ENCODE measurements at places on chromosomes 4 and X.

DNA sequence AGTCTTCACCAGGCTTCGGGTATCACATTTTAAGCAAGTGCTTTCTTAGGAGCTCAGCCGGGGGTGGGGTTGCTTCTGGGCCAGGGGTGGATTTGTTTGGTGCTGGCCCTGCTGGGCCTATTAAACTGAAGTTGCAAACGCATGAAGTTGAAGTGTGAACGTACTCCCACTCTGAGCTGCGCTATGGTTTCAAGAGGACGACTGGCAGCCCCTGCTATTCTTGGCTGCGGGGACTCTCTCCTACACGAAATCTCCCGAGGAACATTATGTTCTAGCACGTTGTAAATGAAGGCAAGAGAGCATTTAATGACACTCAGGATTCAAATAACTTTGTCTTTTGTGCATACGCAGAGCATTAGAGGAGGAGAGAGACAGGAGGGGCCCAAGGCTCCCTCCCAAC lies 401.3 kb upstream of the BOD1L1 start:
- DNase-seq, result no peak

- no peak for DNase-seq
Measured at GRCh38 chr4:26331380-26331950, 10.7 kb downstream of the RBPJ start.

DNA sequence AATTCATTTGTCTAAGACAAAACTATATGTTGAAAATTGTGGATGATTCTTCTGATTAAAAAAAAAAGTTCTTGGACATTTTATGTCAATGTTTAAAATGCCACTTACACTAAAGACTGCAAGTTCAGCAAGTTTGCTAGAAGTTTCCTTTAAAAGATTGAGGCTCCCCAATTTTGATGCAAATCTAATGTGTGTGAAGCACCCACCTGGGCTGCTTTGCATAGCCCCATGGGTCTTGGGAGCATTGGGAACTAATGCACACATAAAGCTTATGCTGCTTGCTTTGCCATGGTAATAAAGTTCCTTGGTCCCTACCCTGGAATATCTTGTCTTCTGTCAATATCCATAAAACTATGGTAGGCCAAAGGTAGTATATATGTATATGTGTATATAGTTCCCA lies 725.9 kb upstream of the GRID2 start:
- no peak for DNase-seq

DNA sequence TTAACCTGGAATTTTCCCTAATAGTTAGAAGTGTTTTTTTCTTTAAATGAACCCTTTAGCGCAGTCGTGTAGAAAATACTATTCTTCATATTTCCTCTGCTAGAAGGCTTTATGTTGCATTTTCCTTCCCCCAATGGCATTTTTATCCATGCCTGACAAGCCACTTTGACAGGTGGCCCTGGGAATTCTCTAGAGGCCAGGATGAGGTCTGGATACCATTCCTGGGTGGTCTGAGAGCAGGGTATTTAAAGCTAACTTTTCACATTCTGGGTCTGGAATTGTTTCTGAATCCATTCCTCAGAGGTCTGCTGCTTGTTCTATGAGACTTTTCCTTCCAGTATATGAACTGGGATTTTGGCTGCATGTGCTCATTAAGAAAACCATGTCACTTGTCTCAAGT lies 31.2 kb upstream of the PDGFRA start:
- DNase-seq, result no peak

DNA sequence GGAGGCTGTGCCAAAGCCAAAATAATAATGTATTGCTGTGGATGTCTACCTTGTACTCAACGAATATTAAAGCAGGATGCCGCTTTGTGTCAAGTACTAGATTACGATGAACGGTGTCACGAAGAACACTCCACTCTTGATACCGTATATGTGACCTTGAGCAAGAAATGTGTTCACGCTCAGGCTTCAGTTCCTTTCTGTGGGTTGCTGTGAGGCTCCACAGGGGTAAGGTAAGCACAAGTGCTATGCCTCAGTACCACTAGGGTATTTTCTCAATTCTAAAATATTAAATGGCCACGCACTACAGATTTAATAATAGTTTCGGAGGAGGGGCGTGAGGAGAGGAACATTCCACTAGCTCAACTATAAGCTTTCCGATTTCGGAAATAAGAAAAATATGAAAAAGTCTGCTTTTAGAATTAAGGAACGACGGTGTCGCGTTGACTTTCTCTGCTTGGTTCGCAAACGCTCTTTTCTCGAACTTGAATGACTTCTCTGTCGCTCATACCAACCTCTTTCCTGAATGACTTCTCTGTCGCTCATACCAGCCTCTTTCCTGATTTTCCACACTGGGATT lies 607 bp upstream of the SCOC start:
- DNase-seq, result no peak

GRCh38 chr4:145195167-145195952 lies 15.0 kb upstream of the OTUD4 start:
- no peak for DNase-seq

- DNase-seq, result no peak
Measured at GRCh38 chrX:39819921-39820849, 277.6 kb downstream of the BCOR start.

- DNase-seq, result no peak
Measured at GRCh38 chr4:30870513-30870912, 150.3 kb downstream of the PCDH7 start.

- DNase-seq, result no peak
Measured at GRCh38 chr4:110610940-110611831, 11.7 kb downstream of the PITX2 start.

GRCh38 chrX:129618997-129619396 lies 35.8 kb downstream of the APLN start:
- no peak for DNase-seq

DNA sequence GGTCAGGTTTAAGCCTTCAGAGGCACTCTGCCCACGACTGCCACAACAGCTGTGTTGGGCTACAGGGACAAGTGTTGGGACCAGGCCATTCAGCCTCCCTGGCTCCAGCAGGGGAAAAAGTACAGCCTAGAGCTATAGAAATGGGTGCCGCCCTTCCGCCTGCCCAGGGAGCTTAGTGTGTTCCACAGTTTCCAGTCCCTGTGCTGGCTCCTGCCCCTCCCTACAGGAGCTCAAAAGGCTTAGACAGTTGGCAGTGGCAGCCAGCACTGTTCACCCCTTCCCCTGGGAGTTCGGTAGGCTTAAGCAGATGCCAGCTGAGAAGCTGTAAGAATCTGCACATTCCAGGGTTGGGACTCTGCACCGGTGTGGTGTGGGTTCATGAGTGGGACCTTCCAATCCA lies 408.2 kb upstream of the INTU start:
- no peak for DNase-seq

GRCh38 chrX:152958047-152958446 lies 35.9 kb downstream of the PNMA5 start:
- DNase-seq, result no peak

- no peak for DNase-seq
Measured at GRCh38 chr4:107793996-107794395, 30.7 kb upstream of the SGMS2 start.

DNA sequence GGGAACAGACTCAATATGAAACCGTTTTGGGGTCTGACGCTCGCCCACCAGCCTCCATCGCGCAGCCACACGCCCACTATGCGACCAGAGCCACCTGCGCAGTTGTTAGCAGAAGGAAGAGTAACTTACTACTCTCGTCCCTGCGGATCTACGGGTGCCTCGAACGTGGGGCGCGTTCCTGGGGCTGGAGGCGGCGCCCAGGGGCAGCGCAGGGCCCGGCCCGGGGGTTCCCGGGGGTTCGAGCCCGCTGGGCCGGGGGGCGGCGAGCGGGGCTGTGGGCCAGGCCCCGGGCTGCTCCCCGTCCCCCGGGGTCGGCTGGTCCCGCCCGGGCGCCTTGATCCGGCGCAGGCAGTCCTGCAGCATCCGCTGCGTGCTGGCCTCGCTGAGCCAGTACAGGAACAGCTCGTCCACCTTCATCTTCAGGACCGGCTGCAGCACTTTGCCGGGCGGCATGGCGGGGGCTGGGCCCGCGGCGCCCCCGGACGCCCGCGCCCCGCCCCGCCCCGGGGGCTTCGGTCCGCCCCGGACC lies 404 bp downstream of the PPP2R3B start:
- no peak for DNase-seq

GRCh38 chrX:26783512-26784225 lies 567.7 kb downstream of the MAGEB5 start:
- no peak for DNase-seq

- no peak for DNase-seq
Measured at GRCh38 chrX:18353931-18354368, 538 bp downstream of the SCML2 start.

- no peak for DNase-seq
Measured at GRCh38 chr4:3107271-3107670, 32.8 kb downstream of the HTT start.

- peak; percentile 68 for DNase-seq
Measured at GRCh38 chrX:135477576-135477975, 42.9 kb upstream of the INTS6L start.
